ENCODE measurements at places on chromosomes 1 and 21.

DNA sequence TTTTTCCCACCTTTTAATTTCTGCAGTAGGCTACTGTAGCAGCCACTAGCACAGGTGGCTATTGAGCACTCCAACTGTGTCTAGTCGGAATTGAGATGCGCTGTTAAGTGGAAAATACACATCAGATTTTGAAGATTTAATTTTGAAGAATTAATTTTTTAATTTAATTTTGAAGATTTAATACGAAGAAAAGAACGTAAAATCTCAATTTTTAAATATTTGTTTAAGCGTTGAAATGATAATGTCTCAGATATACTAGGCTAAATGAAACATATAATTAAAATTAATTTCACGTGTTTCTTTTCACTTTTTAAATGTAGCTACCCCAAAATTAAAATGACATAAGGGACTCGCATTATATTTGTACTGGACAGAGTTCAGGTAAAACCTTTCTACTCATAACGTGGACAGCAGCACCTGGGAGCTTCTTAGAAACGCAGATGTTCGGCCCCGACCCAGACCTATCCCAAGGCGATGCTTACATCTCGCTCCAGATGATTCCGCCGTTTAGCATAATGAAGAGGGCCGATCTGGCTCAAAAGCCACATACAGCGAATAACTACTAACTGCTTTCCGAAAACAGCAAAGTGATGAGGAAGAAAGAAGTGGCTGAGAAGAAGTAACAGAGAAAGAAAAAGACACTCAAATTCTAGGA is 717 bp downstream of the CRYZL1 start:
- DNase-seq, result no peak

GRCh38 chr1:232557096-232557495 is 72.8 kb downstream of the SIPA1L2 start:
- no peak for DNase-seq

GRCh38 chr1:113291777-113292602 is 98.3 kb upstream of the MAGI3 start:
- no peak for DNase-seq

GRCh38 chr1:112465122-112465521 is 43.6 kb upstream of the WNT2B start:
- no peak for DNase-seq

DNA sequence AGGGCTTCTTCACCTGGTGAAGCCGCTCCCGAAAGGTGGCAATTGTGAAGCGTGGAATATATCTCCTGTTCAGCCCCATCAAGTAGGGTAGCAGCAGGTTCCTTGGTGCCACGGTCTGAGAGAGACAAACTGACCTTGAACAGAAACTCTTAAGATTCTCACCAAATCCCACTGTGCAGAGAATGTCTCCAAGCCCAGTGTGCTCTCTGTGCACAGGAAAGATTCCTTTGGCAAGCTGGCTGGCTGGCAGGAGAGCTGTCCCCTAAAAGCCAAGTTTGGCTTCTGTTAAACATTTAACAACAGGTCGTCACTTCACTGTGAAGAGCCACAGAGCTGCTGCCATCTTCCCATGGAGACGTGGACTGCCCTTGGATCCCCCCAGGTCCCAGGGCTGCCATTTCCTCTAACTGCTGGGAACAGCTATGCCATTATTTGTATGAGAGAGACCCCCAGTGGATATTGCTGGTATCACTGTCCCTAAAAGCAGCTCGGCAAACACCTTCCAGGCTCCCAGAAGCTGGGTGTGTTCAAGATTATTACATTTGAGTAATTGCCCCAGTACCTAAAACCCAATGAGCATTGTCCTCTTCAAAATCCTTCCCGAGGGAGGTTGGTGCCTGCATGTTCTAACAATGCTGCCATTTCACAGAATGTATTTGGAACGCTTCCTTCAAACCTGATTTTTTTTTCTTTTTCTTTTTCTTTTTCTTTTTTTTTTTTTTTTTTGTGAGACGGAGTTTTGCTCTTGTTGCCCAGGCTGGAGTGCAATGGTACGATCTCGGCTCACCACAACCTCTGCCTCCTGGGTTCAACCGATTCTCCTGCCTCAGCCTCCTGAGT is 71.8 kb downstream of the CD58 start:
- DNase-seq, result no peak

GRCh38 chr1:201709564-201710295 is 119.2 kb upstream of the IPO9 start:
- no peak for DNase-seq

- no peak for DNase-seq
These were observed 186.4 kb downstream of the AKT3 start for GRCh38 chr1:243663651-243664050.

- DNase-seq, result peak; percentile 42
These were observed 207.7 kb upstream of the CAMK1G start for GRCh38 chr1:209375671-209376365.

GRCh38 chr1:10794724-10795275 is 1.6 kb downstream of the CASZ1 start:
- DNase-seq, result no peak

DNA sequence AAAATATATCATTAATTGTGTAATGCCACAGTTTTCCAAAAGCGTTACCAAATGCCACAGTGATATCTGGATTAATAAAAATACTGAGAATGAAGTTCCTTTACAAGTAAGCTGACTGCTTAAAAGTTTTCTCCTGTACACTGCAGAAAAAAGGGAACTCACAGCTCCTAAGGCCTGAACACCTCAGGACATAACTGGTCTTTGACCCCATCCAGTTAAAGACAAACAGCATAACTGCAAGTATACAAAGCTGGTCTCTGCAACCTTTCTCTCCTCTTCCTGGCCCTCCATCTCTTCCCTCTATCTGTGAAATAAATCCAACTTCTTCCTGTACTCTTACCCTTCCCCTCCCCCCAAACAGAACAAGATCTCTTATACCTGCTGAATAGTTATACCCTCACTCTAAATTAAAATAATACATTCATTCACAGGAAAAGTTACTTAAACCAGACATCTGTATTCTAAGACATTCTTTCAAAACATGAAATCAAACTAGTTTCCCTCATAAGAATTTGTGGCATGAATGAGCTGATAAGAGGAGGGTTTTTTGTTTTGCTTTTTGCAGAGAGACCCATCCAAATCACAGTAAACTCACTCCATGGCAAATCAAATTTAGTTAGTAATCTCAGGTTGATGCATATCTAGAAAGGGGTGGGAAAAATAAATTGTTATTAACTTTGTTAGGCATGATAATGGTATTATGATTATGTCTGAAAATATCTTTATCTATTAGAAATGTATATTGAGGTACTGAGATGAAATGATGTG is 2.9 kb downstream of the DIPK1A start:
- DNase-seq, result no peak

DNA sequence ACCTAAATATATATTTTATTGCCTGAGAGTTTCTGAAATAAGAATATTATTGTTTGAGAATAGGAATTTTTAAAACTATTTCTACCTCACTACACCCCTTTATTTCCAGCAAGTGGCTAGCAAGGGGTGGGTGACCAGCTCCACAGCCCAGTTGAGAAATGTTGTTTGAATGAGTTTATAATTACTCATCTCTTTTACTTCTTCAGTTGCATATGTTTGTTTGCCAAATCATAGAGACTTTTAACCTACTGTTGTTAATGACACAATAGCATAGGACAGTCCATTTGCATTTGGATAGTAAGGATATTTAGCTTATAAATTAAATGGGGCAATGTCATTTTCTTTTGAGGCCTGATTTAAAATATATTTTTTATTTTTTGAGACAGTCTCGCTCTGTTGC is 127.8 kb downstream of the NRDC start:
- no peak for DNase-seq

GRCh38 chr1:69441496-69441895 is 126.2 kb upstream of the LRRC7 start:
- DNase-seq, result no peak

- peak; percentile 84 for DNase-seq
These were observed 124.6 kb upstream of the ZNF648 start for GRCh38 chr1:182185842-182186756.

GRCh38 chr1:85224295-85224694 is 23.5 kb upstream of the SYDE2 start:
- no peak for DNase-seq

- DNase-seq, result no peak
These were observed 105.1 kb downstream of the NEK7 start for GRCh38 chr1:198261886-198262285.

DNA sequence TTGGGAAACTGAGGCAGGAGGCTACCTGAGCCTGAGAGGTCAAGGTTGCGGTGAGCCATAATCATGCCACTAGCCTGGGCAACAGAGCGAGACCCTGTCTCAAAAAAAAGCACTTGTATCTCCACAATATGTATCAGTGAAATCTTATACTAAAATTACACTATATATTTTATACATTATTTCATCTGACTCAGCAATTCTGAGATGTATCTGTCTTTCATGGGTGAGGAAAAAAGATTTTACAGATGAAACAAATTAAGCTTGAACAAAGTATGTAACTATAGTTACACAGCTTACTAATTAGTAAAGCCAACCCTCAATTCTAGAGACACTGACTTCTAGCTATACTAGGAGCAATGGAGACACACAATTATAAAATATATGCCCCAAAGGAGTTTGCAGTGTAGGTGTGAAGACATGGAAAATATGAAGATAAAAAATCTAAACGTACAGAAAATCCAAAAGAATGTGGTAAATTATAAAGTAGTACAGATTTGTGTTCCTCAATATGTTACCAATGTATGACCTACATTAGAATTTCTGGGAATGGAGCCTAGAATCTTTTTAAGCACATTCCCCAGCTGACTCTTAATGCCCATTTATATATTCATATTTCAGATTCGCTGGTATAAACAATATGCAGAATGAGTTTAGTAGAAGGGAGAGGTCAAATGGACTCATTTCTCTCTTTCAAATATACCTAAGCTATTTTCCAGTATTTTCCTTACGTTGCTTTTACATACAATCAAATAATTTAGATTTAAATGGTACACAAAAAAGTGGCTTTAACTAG is 14.6 kb downstream of the GTF2B start:
- no peak for DNase-seq

DNA sequence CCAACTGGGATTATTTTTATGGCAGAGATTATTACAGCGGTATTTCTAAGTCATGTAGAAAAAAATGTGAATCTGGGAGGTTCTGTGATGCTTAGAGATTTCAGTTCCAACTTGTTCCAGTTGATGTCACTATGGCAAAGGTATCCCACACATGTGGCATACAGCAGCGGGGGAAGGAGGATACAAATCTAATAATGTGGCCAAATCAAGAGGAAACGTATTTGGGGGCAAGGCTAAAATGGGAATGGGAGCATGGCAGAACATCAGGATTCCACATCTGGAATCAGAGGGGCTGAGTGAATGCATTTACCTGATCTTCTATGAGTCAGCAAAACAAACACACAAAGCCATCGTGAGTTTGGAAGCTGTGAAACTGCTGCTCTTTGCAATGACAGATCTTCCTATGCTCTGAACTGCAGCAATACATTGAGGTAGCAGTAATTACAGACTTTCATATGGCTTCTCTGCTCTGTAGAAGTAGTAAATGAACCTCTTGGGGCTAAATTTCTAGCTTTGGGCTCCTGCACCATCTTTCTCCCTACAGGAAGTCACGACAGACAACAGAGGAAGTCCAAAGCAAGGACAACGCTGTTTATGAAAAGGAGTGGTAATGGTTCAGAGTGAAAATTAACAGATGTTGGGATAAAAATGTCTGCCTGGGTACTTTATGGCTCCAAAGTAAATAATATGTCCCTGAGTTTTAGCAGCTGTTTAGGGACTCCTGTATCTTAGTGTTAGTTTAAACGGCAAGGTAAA is 55.5 kb downstream of the GABPA start:
- DNase-seq, result peak; percentile 22

- DNase-seq, result no peak
These were observed 6.3 kb upstream of the ANGPTL7 start for GRCh38 chr1:11182884-11183283.

DNA sequence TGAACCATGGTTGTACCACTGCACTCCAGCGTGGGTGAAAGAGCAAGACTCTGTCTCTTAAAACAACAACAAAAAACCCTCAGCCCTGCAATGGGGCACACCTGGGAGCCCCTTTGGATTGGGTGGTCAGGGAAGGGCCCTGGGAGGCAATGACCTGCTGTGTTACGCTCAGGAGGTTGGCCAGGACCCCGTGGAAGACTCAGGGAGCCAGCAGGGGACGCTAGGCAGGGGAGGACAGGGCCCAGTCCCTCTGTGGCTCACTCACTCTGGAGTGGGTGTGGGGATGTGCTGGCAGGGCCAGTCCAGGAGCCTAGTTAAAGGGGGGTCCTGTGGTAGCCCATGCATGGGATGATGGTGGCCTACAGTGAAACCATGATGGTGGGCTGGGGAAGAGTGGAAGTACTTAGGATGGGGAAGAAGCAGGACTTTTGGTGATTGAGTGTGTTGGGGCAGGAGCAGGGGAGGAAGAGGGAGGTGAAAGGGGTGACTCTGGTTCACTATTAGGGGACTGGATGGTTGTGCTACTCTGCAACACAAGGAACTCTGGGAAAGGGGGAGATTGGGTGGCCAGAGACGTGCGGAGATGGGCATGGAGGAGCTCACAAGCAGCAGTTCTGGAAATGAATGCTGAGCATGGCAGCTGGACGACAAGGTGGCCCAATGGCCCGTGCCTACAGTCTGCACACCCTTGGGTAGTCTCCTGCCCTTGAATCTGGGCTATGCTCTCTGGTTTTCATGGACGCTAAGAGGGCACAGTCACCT is 56.3 kb upstream of the FAM20B start:
- DNase-seq, result no peak

DNA sequence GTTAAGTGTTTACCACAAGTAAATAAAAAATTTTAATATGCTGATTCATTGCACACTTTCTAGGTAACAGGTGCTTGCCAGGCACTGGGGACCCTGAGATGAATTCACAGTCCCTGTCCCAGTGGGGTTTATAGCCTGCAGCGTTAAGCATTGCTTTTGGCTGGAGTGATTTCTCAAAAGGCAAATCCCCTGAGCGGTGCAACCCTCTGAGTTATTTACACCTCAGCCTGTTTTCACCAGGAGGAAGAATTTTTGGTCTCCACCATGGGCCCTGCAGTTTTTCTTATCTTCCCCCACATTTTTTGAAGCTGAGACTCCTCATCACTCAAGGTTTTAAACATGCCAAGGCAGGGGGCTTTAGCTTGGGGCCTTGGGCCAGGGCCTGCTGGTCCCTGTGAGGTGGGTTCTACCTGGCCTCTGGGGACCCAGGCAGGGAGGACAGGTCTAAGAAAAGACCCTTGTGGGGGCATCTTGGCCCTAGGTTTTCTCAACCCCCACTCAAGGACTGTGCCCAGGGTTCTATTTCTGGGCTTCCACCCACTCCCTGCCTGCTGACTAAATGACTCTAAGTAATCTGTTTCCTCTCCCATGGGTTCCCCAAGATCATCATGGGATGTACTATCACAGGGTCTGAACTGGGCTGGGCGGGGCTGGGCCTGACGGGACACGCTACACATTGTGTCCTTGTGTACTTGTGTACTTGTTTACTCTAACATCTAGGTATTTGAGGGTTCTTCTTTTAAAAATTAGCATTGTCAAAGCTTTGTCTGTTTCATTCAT is 10.2 kb upstream of the CHIT1 start:
- DNase-seq, result no peak

- no peak for DNase-seq
These were observed 22.3 kb upstream of the CD53 start for GRCh38 chr1:110850627-110851026.

- no peak for DNase-seq
These were observed at the start of gene PRKCZ for GRCh38 chr1:2049718-2050431. Gene PRKCZ (plus strand): TSS chr1:2050411. CDS start chr1:2050631, 220 bp downstream.

GRCh38 chr1:198633675-198634121 is 5.1 kb upstream of the PTPRC start:
- no peak for DNase-seq

Data from non-pigmented ciliary epithelial cell (primary cell).